ENCODE measurements at places on chromosomes 7 and 10.

DNA sequence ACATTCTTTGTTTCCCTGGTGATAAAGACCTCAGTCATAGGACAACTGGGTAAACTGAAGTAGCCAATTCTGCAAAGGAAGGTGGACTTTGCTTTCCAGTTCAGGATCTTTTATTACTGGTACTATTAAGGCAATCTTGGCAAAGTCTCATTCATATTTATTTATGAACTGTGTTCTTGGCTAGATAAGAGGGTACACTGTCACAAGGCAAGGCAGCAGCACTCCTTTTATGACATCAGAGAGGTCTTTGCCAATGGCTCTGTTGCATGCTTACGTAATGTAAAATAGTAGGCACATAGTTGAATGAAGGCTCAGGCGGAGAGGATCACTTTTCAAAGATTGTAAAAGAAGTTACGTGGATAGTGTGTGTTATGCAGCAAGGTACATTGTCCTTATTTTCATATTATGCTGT, 63.7 kb upstream of the PDK4 start:
- DNase-seq, result no peak

DNA sequence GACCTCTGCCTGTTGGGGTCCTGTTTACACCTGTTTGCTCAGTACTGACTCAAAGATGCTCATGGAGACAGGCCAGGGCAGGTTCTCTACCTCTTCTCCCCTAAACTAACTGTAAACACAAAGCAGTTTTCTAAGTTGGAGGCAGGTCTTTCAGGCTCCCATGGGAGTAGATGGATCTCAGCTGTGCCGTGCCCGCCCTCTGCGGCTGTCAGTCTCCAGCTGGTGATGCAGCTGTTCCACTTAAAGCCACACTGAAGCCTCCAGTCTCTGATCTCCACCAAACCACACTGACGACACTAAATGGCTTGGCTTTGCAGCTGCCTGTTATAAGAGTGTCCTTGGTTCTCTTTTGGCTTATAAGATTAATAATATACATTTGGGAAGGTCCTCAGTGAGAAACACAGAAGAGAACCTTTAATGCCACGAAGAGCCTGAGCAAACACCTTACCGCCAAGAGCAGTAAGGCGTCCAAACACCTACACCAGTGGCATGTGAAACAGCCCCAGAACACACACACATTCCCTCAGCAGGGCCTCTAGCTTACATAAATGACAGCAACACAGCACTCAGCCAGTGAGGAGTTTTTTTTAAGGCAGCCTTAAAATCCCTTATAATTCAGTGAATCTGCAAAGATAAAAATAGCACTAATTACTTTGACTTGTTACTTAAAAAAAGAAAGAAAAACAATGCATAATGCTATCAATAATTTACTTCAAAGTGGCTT, 60.4 kb upstream of the KCNIP2 start:
- DNase-seq, result peak; percentile 57

DNA sequence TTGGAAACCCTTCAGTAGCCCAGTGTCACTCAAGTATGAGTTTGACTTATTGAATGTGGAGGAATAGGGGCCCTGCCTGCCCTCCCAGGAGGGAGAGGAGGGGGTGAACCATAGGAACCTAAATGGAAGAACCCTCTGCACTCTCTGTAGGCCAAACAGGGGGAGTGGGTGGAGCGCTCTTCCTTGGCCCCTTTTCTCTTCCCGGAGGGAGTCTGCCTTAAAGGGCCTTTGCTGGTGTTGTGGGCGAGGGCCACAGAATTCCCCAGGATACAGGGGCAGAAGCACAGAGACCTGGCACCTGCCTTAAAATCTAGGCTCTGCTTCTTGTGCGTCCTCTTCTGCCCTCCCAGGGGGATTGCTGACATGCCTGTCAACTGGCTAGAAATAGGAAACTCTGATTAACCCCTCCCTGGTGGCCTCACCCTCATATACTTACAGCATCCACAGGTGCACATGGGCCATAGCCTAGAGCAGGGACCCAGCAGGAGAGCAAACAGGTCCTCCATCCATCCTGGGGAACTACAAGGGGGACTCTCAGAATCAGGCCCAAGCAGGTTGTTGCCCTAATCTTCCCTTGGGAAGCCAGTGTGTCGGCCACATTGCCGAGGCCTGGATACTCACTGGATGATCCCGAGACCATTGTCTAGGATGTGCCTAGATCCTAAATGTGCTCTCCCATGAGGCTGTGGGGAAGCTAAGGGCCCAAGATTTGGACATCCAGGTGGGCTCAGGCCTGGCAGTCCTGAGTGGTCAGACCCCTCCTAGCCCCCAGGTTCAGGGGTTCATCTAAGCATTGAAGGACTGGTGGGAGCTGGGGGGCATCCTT, 3.4 kb downstream of the TRIM8 start:
- DNase-seq, result no peak

DNA sequence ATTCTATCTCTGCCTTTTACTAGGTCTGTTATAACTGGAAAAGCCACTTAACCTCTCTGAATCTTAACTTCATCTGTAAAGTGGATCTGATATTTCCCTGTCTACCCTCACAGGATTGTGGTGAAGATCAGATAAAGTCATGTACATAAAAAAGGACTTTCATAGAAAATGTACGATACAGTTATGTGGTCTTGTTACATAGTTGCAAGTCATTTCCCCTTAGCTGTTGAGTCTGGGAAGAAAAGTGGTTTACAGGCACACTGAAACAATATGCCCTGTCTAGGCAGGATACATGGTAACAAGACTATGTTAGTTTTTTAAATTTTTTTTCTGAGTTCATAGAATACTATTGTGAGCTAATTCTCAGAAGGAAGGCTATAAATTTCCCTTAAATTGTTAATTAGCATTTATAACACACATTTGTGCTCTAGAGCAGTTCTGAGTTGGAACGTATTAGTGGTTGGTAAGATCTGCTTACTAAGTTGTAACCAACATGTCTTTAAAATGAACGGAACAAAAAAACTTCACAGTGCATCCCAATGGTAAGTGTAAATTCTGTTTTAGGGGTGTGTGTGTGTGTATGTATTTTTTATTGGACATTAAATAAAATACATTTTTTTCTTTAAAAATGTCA, 7.1 kb upstream of the GSTO1 start:
- DNase-seq, result no peak
